GM23338 (cell line): ENCODE measurements at places on chromosomes 11 and 22. TPM values are rescaled to one million over a fixed set of nuclear protein-coding genes. Genes with fewer than 3 reads are reported as not detected.

Gene APOL3
- polyA plus RNA-seq, result not detected in 2 replicates

Gene UPK3A
- 0.47 and 1.1 TPM in 2 replicates for polyA plus RNA-seq

Gene OR8G1
- polyA plus RNA-seq, result not detected in 2 replicates

Gene B4GALNT4
- polyA plus RNA-seq, result 49.9 and 53.5 TPM in 2 replicates

Gene PGA4
- polyA plus RNA-seq, result 0.19 and 0.81 TPM in 2 replicates

Gene HDAC10
- 4.1 and 5.1 TPM in 2 replicates for polyA plus RNA-seq
